T-cell (primary cell): ENCODE measurements at places on chromosomes 12 and 14.

DNA sequence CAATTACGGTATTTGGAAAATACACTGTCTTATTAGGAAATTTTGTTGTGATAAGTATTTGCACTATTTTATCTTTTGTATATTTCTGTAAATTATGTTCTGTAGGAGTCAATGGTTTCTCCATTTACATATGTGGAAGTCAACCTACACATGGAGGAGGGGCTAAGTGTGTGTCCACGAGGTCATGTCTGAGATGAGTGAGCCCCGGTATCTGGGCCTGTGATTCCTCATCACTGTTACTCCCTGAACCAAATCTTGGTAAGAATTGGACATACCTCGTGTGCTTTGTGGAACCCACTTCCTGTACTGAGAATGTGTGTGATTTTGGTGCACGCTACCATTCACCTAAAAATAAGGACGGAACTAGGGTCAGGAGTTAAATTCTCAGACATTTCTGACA lies 1105.5 kb downstream of the TMEM121 start:
- H3K27ac ChIP-seq, result no peak overlapping the region
- H3K36me3 ChIP-seq, result no peaks in the 10 kb centered on the region
- no peak overlapping the region for H3K4me3 ChIP-seq
- no peak for DNase-seq

DNA sequence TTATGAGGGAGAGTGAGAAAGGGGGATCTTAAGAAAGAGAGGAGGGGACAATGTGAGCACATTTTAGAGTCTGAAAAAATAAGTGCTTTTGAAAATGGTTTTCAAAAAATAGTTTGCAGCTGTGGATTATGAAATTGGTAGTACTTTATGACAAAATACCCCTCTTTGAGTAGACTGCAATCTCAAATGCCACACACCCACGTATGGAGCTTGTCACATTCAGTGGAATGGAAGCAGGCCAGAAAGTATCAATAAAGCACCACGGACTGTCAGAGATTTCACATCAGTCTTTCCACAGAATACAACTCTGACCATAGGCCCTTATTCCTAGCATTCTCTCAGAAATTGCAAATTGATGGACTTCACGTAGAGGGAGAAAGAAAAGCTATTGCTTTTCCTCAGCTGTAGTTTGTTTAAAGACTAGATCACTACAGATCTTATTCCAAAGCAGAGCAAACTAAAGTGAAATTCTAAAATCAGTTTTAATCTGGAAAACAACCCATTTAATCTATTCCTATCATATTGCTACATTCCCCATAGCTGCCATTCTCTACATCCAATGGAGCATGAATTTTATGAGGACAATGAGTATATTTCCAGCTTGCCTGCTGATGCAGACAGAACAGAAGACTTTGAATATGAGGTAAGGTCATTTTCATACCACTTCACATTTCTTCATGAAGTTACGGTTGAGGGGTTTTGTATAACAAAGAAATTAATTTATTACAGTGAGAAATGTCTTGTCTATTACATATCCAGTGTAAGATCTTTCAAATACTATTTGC lies 321.3 kb downstream of the PDZRN4 start:
- H3K4me3 ChIP-seq, result no peak overlapping the region
- H3K27me3 ChIP-seq, result no peaks in the 10 kb centered on the region
- H3K4me1 ChIP-seq, result no peaks in the 10 kb centered on the region
- H3K27ac ChIP-seq, result no peak overlapping the region
- DNase-seq, result no peak
- no peaks in the 10 kb centered on the region for H3K36me3 ChIP-seq

- no peak overlapping the region for H3K4me3 ChIP-seq
- H3K27ac ChIP-seq, result no peak overlapping the region
- no peaks in the 10 kb centered on the region for H3K27me3 ChIP-seq
- H3K4me1 ChIP-seq, result no peaks in the 10 kb centered on the region
These were observed 32.8 kb downstream of the PDZRN4 start for GRCh38 chr12:41220931-41221330.

DNA sequence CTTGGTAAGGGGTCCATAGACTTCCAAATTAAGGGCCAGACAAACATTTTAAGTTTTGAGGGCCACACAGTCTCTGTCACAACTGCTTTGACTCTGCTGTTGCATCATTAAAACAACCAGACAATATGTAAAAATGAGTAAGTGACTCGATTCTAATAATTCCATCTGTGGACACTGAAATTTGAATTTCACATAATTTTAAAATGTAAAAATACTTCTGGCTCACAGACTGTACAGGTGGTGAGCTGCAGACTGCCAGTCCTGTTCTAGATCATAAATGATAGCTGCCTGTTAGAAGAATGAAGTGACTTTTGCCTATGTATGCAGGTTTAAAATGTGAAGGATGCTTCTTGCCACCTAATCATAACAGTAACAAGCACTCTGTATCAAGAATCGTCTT lies 15.7 kb downstream of the NUDT4 start:
- peaks cover 4% of the 10 kb centered on the region for H3K4me1 ChIP-seq
- no peak for DNase-seq
- no peak overlapping the region for H3K4me3 ChIP-seq
- H3K27ac ChIP-seq, result no peak overlapping the region
- H3K36me3 ChIP-seq, result peaks cover 23% of the 10 kb centered on the region

- no peak overlapping the region for H3K4me3 ChIP-seq
- no peak overlapping the region for H3K27ac ChIP-seq
- no peaks in the 10 kb centered on the region for H3K36me3 ChIP-seq
- peaks cover 45% of the 10 kb centered on the region for H3K4me1 ChIP-seq
- no peak for DNase-seq
- H3K27me3 ChIP-seq, result no peaks in the 10 kb centered on the region
These were observed 16.1 kb upstream of the GNG2 start for GRCh38 chr14:51844081-51844881.

DNA sequence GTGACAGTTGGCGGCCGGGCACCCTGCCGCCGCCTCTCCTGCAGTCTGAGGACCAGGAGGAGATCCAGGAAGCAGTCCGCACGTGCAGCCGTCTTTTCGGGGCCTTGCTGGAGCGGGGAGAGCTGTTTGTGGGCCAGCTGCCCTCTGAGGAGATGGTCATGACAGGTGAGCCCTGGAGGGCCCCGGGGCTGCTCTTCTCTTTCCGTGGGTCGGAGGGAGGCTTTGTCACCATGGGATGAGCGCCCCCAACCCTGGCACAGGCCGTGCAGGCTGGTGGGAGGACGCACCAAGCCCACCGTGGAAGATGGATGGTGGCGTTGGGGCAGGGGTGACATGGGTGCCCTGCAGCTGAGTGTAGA lies 532 bp downstream of the NOC4L start:
- peak overlapping the region; percentile 65 for H3K27ac ChIP-seq
- H3K4me3 ChIP-seq, result peak overlapping the region; percentile 75
- peaks cover 11% of the 10 kb centered on the region for H3K4me1 ChIP-seq
- peaks cover 52% of the 10 kb centered on the region for H3K36me3 ChIP-seq
- no peaks in the 10 kb centered on the region for H3K27me3 ChIP-seq
